ENCODE measurements at places on chromosomes 7 and 10.
A peak's percentile ranks its signal among the peaks of the same experiment; 100 is the strongest.

DNA sequence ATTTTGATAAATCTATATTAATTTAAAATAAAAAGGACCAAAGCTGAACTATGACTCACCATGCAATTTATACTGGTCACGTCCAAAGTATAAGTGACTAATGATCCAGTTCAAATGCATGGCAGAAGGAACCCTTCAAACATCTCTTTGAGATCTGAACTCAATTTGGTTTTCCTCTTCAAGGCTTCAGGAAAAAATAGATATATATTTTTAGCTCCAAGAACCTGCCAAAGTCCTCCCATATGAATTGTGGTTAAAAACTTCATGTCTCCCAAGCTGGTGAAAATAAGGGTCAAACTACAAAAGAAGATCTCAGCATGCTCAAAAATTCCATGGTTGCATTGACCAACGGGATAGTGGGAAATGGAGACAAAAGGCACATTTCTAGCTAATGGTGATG is 34.6 kb upstream of the PDE1C start:
- DNase-seq = no peak

DNA sequence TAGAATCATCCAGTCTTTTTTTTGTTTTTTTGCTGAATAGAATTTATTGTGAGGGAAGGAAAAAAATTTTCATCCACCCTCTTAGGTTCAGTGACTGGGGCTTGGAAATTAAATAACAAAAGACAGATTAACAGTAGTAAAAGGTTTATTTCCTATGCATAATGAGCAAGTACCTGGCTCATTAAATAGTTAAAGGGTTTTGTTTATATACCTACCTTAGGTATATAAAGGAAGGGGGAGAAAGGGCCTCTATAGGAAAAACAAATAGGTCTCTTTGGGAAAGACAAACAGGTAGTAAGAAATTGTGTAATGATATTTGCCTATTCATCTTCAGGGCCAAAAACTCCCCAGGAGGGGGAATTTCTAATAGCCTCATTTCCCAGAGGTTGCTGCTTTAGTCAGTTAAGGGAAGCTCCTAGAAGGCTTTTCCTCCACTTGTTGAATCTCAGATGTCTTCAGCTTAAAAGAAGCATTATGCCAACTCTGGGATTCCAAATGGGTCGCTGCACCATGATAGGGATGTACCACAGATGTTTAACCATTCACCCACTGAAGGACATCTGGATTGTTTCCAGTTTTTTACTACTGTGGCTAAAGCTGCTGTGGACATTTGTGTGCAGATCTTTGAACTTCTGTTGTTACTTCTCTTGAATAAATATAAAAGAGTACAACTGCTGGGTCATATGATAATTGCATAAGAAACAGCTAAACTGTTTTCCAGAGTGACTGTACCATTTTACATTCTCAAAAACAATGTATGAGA is 11.3 kb downstream of the ACADSB start:
- peak; percentile 17 for DNase-seq

DNA sequence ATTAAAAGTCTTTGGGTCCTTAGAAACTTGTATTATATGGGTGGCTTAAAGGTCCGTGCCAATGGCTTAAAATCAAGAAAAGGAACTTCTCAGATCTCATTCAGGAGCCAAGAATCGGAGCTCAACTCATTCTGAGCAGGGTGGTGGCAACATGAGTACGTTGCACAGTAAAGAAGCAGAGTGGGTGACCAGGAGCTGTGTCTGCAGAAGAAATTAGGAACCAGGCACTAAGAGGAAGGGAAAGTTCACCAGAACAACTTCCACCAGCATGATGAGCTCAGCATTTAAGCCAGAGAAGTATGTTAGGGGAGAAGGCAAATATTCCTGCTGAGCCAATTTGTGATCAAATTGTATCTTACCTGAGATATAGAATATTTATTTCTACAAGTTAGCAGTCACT is 236.0 kb upstream of the NRP1 start:
- DNase-seq = no peak

DNA sequence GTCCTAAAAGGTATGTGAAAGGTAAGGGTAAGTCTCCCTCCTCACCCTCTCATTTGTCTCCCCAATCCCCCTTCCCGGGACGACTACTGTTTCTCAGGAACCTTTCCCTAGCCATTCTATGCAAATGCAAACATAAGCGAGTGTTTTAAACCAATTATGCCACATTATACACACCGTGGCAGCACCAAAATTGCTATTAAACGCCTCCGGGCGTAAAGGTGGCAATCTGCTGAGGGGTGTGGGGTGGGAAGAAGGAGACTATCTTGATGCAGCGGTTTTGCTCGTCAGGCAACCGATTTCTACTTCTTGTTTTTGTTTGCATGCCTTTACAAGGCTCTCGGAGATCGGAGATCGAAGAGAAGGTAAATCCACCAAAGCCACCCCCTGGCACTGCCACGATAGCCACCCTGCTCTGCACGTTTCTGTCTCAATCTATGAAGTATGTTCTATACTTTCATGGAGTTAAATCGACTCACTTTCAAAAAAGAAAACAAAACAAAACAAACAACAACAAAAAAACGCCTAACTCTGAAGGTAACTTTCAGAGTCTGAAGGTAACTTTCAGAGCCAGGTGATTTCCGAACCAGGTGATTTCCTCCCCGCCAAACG is 46.0 kb upstream of the CDK1 start:
- DNase-seq = peak; percentile 51

DNA sequence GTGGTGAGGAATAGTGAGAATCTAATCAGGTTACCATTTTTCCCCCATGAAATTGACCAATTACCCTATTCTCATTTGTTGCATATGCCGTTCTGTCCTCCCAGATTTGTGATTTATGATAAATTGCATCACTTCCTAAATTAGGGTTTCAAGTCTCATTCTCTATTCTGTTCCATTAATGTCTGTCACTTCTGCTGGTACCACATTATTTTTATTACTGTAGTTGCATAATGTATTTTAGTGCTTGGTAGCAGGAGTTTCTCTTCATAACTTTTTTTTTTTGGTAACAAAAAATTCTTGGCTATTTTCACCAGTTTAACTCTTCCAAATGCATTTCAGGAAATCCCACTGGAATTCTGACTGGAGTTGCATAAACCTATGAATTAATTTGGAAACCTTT is 44.0 kb upstream of the FAM133B start:
- no peak for DNase-seq

DNA sequence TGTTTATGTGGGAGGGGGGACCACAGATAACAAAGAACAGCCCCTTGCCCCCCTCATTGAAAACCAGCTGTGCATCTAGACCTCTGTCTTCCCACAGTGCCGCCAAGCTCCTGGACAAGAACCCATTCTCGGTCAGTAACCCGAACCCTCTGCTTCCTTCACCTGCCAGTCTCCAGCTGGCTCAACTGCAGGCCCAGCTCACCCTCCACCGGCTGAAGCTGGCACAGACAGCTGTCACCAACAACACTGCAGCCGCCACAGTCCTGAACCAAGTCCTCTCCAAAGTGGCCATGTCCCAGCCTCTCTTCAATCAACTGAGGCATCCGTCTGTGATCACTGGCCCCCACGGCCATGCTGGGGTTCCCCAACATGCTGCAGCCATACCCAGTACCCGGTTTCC is 91.0 kb upstream of the PDCD4 start:
- DNase-seq = no peak

DNA sequence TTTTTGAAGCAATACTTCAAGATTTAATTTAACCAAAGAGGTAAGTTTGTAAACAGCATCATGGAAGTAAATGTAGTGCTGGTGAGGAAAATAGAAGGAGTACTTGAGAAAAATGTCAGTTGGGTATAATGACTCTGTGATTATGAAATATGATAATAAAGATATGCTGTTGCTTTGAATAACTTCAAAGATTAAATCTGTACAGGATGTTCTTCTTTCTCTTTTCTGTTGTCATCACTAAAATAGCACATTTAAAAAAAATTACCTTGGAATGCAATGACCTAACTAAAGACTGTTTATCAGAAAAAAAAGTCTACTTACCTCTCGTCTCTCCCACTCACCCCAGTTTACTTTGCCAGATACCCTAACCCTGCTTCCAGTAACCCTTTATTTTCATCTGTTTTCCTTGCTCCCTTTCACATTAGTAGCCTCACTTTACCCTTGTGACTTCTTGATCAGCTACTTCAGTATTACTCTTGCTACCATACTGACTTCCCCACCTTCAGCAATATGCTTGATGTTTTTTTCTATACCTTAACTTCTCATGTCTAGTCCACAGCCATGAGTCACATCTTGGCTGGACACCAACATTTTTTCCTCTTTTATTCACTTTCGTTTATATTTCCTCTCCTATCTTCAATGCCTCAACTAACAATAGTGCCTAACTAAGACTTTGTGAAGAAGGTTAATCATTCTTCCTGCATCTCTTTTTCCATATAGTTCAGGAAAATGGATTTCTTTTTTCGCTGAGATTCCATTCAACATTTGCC is 29.7 kb upstream of the TAS2R16 start:
- DNase-seq = no peak

DNA sequence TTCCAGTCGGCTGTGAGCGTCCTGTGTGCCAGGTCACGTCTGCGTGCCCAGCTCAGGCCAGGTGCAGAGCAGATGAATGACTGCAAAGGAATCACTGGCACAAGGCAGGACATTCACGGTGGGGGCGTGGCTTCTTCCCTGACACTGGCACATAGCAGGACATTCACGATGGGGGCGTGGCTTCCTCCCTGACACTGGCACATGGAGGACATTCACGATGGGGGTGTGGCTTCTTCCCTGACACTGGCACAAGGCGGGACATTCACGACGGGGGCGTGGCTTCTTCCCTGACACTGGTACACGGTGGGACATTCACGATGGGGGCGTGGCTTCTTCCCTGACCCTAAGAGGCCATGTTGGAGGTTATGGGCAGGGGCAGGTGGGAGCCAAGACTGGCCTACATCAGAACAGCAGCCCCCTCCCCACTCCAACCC is 64.3 kb downstream of the MYL10 start:
- peak; percentile 10 for DNase-seq

- DNase-seq = no peak
Measured at GRCh38 chr7:129877146-129877792, 75.5 kb downstream of the UBE2H start.

- no peak for DNase-seq
Measured at GRCh38 chr10:73368238-73368637, 9.6 kb upstream of the CFAP70 start.

GRCh38 chr10:68082872-68083271 is 7.8 kb upstream of the HERC4 start:
- DNase-seq = no peak
